ENCODE measurements at places on chromosomes 6 and 20.

GRCh38 chr6:54282186-54282585, 26.1 kb upstream of the TINAG start:
- no peak for DNase-seq

GRCh38 chr20:4898282-4899244, 102.7 kb downstream of the SLC23A2 start:
- DNase-seq: no peak

GRCh38 chr20:4957939-4958362, 43.4 kb downstream of the SLC23A2 start:
- DNase-seq: no peak

- DNase-seq: no peak
Measured at GRCh38 chr6:12094689-12095088, 82.6 kb downstream of the HIVEP1 start.

DNA sequence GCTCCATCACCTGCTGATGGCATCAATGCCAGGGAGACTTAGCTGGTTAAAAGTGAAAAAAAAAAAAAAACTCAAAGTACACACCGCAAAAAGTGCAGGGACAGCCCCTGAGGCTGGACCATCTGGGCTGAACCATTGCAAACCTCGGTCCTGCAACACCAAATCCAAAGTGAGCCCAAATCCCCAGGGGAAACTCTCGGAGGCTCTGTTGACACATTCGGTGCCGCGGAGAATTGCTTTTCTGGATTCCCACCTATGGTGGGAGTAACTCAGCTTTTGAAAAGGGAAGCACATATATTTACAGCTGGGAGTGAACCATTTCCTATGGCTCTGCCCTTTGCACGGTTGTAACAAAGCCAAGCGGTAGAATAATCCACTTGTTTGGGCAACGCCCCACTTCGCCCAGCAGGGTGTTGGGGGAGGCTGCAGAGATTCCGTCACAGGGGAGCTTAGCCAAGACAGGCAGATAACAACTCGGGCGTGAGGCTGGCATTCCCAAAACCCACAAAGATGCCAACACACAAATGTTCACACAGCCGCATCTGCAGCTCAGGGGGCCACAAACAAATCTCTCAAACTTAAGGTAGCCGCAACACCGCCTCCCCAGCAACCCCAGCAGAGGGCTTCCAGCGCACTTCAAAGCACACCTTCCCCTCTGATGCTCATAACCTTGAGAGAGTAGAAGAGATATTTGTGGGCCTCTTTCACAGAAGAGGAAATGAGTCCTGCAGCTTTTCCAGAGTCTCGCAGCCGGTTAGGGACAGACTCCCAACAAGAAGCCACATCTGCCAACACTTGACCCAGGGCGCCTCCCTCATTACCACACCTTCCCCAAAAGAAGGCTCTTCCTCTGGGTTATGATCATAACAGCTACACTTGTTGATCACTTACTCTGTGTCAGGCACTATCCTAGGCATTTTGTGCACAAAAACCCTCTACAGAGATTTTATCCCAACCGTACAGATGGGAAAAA, 11.4 kb downstream of the ZC3H12D start:
- DNase-seq: no peak

- DNase-seq: peak; percentile 4
Measured at GRCh38 chr6:54717849-54718455, 128.6 kb upstream of the FAM83B start.

GRCh38 chr6:105818505-105818904, 267.6 kb upstream of the PRDM1 start:
- no peak for DNase-seq

DNA sequence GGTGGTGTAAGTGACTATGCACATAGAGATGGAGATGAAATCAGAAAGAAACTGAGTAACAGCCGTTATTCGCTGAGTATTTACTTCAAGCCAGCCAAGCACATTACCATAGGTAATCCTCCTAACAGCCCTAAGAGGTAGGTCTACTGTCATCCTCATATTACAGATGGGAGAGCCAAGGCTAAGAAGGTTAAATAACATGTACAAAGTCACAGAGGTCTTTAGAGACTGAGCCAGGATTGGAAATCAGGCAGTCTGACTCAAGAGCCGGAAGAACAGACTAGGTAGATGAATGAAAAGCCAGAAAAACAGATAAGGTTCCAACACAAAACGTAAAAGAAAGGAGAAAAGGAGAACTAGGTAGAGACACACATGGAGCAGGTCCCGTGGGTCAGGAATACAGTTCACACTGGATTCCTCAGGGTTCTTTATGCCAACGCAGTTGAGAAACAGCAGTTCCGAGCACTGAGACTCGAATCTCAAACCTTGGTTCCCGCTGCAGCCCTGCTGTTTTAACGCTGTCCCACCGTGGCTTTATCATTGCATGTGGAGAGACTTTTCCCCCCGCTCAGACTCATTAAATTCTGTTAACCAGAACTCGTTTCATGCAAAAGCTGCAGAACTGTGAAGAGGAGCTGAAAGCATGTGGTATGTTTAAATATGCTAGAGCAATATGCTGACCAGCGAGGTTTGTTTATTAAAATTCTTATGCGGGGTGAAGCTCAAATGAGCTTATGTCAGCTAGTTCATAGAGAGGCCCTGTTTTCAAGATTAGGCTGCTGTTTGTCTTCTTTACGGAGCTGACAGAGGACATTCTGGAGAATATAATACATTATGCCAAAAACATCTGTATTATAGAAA, 537.9 kb downstream of the CD83 start:
- no peak for DNase-seq

DNA sequence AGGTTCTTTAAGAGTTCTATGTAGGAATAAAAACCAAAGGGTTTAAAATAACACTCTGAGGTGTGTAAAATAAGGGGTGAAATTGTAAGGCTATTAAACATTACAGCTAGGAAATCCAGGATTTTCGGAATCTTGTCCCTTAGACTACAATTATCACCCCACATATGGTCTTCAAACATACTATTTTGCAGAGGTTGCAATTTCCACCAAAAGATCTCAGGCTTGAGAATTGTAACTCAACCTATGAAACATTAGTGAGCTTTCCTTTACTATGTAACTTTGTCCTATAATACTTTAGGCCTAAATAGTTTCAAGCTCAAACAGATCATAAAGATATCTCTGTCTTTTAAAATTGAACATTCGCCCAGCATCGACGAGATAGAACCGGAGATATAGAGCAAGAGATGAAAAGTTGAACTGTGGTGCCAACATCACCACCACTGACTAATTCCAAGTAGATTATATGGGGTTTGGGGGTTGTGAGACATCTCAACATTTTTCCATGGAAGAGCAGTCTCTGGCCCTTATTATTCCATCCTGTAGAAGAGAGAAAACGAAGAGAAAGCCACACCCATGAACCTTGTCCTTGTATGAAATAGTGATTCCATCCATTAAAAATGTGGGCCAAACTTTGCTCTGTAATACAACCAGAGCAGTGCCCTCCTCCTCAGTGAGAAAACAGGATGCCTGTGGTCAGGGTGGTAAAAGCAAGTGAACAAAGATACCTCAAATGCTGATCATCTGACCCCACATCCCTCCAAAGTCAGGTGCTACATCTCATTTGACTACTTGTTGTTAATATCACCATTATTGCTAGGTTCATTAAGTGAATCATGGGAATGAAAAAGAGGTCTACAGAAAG, 284.5 kb upstream of the GJE1 start:
- no peak for DNase-seq

GRCh38 chr20:38730989-38731737, 6.9 kb downstream of the SLC32A1 start:
- DNase-seq: peak; percentile 54

GRCh38 chr6:147528511-147529145, 20.1 kb downstream of the SAMD5 start:
- no peak for DNase-seq

DNA sequence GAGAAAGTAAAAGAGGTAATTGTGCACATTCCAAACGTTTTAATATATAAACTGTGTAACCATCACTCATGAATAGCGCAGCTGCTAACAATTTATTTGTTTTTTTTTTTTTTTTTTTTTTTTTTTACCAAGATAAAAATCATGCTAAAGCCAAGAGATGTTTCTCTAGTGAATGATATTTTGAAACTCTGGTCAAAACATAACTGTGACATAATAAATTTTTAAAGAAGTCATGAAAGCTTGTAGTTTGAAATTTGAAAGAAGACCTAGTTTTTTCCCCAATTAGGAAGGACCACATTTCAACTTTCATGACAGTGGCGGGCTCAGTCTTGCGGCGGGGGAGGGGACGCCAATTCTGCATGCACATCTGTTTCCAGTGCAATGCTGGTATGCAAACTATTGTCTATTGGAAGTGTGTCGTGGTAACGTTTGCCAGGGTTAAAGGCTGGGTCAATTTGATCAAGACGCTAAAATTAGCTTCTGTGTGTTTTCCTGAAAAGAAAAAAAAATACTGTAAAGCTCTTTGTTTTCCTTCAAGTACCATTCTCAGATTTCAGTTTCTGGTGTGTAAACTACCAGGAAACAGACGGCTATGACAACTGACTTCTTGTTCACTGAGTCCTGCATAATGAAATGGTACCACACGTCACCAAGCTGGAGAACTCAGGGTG, 211.9 kb downstream of the FOXC1 start:
- DNase-seq: no peak

GRCh38 chr20:8812817-8813216, 256.1 kb upstream of the PLCB4 start:
- DNase-seq: no peak

DNA sequence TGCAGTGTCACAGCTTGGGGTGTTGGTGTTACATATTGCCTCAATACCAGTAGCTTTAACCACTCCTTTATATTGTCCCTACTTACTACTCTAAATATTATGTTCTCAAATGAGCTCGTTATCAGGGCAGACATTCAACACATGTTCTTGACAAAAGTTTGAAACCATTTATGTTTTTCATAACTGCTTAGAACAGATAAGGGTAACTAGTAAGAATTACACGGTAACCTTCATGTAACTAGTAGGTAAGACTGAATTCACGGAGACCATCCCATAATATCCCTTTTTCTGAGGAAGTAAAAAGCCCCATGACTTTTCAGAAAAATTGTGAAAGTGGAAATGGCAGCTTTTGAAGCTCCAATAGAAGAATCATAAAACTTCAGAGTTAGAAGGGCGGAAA, 59.6 kb upstream of the CENPW start:
- no peak for DNase-seq

GRCh38 chr6:53828966-53829697, 34.3 kb downstream of the LRRC1 start:
- no peak for DNase-seq

DNA sequence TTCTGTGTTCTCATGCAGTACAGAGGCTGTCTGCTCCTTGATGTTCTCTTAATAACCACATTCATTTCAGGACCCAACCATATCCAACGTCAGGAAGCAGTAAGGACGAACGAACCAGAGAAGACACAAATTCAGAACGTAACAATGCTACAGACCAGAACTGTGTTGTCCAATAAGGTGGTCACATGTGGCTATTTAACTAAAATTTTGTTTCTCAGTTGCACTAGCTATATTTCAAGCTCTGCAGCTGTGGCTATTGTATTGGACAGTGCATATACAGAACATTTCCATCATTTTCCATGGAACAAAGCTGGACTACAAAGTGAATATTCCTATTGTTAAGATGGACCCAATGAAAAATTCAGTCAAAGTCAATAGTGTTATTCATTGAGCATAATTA, 27.0 kb downstream of the MAP7 start:
- no peak for DNase-seq

- DNase-seq: no peak
Measured at GRCh38 chr6:135258970-135259369, 77.9 kb downstream of the MYB start.

GRCh38 chr20:9490631-9491030, 23.8 kb upstream of the LAMP5 start:
- DNase-seq: no peak

GRCh38 chr6:49030251-49031020, 432.6 kb downstream of the MMUT start:
- no peak for DNase-seq

GRCh38 chr6:160798625-160799024, 96.6 kb downstream of the PLG start:
- DNase-seq: no peak

All from stimulated activated CD8-positive, alpha-beta memory T cell treated with anti-CD3 and anti-CD28 coated beads, Interleukin-7, amount 100 ng/mL, for 1 hour (primary cell).